ENCODE measurements at places on chromosomes 3 and 15. TPM values are rescaled to one million over a fixed set of nuclear protein-coding genes. Genes with fewer than 3 reads are reported as not detected.
A peak's percentile ranks its signal among the peaks of the same experiment; 100 is the strongest.

CPA3 gene
- 0.34 TPM for total RNA-seq

GNAT1 gene
- not detected for total RNA-seq

- DNase-seq: no peak
Observed at GRCh38 chr15:97059281-97059680, 728.8 kb downstream of the NR2F2 start.

DNA sequence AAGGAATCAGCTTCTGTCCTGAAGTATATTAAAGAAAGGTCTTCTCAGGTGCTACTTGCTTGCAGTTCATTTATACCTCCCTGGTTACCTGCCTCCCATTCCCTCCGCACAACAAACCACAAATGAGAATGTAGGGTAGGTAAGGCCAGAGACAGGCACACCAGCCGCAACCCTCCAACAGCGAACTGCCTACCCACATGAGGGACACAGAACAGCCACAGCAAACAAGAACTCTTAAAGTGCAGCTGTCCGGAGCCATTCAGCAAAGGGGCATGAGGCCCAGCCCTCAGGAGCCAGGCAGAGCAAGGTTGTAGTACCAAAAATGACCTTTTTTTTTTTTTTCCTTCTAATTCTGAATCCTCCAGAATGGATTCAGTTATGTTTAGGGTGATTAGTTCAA, 52.4 kb downstream of the SPSB4 start:
- DNase-seq: no peak

SIDT1 gene
- total RNA-seq: not detected

MYL3 gene
- 0.31 TPM for total RNA-seq

GRCh38 chr15:38750786-38751185, 186.2 kb upstream of the RASGRP1 start:
- DNase-seq: no peak

GRCh38 chr3:192772240-192772894, 45.0 kb upstream of the FGF12 start:
- peak; percentile 23 for DNase-seq

- no peak for DNase-seq
Observed at GRCh38 chr15:69536726-69537512, 84.3 kb downstream of the RPLP1 start.

- DNase-seq: no peak
Observed at GRCh38 chr3:31946484-31947081, 34.5 kb downstream of the OSBPL10 start.

DNA sequence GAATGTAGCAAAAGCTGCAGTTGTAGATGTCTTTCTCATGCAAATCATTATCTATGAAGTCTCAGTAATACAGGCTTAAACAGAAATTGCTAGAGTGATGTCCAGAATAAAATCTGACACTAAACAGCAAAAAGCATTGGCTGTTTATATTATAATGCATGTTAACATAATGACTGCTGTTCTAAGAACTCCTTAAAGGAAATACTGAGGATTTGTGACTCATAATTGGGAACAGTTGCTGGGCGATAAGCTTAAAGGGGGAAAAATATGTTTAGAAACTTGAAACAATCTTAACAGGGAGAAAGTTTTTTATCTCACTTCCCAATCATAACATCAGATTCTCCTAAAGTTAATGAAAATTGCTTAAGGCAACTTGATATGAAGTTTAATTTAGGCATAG, 17.5 kb downstream of the TIPARP start:
- DNase-seq: peak; percentile 74

- no peak for DNase-seq
Observed at GRCh38 chr3:133973249-133973980, 56.3 kb downstream of the SLCO2A1 start.

MED12L gene
- total RNA-seq: 0.02 TPM

TRIM42 gene
- total RNA-seq: not detected

- no peak for DNase-seq
Observed at GRCh38 chr3:72855001-72855400, 6.8 kb upstream of the SHQ1 start.

GRCh38 chr3:188264226-188265207, 110.6 kb downstream of the LPP start:
- DNase-seq: peak; percentile 64

KBTBD12 gene
- not detected for total RNA-seq

GRCh38 chr3:143831994-143832393, 16.3 kb downstream of the SLC9A9 start:
- DNase-seq: no peak

DNA sequence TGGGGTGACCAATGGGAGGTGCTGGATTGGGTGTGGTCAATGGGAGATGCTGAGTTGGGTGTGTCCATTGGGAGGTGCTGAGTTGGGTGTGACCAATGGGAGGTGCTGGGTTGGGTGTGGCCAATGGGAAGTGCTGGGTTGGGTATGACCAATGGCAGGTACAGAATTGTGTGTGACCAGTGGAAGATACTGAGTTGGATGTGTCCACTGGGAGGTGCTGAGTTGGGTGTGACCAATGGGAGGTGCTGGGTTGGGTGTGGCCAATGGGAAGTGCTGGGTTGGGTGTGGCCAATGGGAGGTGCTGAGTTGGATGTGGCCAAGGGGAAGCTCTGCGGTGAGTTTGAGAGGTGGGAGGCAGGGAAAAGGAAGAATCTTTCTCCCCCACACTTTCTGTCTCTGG, 250.0 kb upstream of the PROK2 start:
- DNase-seq: no peak

DNA sequence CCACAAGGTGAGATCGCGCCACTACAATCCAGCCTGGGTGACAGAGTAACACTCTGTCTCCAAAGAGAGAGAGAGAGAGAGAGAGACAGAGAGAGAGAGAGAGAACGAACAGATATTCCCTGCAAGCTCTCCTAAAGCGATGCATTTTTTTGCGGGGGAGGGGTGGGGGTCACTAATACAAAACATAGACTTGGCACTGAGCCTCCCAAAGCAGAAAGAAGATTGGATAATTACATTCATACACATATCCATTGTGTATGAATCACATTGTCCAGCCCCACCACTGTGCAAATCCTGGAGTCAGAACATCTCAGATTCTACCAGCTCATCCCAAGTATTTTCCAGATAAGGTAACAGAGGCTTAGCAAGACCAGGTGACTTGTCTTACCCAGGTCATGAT, 459.9 kb downstream of the MAGI1 start:
- no peak for DNase-seq

DNA sequence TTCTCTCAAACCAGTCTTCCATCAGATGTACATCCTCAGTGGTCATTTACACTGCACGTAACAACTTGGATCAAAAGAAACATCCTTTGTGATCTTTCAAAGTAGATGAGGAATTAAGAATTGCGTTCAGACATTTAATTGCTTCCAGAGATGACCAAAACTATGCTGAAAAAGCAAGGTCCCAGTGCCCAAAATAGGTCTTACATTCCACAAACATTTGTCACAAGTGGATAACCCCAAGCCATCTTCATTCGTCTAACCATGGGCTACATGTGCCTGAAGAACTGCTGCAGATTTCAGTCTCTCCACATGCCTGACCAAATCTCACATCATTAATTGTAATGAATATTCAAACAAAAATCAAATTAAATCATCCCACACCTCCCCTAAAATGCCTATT, 273.6 kb downstream of the SHOX2 start:
- peak; percentile 69 for DNase-seq

CHRM5 gene
- not detected for total RNA-seq

TRAT1 gene
- total RNA-seq: not detected

Measured in HFFc6 (cell line).